ENCODE measurements at places on chromosomes 6 and 20.
A peak's percentile ranks its signal among the peaks of the same experiment; 100 is the strongest.

DNA sequence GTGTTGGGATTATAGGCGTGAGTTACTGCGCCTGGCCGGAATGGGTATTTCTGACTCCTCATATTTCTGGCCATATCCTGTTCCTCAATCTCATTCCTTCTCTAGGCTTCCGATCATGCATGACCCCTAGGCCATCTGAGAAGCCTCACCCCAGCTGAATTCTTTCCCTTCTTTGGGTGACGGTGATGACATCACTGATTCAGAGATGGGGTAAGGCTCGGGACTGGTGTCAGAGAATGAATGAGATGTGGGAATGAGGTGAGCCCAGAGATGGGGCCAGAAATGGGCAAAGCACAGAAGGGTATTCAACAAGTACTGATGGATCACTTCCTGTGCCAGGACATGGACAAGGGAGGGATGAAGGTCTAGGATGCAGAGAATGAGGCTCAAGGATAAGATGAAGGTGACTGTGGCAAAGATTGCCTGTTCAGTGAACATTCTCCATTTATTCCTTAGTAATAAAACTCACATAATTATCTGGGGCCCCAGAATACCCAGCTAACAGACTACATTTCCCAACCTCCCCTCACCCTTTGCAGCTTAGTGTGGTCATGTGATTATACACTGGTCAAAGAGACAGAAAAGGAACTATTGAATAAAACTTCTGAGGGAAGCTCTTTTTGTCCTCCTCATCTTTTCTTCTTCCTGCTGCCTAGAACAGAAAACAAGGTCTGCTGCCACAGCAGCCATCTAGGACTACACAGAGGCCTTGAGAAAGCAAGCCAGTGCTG, 39.6 kb downstream of the KIAA0319 start:
- DNase-seq = no peak

GRCh38 chr6:141677598-141678211, 455.0 kb upstream of the GJE1 start:
- DNase-seq = no peak

DNA sequence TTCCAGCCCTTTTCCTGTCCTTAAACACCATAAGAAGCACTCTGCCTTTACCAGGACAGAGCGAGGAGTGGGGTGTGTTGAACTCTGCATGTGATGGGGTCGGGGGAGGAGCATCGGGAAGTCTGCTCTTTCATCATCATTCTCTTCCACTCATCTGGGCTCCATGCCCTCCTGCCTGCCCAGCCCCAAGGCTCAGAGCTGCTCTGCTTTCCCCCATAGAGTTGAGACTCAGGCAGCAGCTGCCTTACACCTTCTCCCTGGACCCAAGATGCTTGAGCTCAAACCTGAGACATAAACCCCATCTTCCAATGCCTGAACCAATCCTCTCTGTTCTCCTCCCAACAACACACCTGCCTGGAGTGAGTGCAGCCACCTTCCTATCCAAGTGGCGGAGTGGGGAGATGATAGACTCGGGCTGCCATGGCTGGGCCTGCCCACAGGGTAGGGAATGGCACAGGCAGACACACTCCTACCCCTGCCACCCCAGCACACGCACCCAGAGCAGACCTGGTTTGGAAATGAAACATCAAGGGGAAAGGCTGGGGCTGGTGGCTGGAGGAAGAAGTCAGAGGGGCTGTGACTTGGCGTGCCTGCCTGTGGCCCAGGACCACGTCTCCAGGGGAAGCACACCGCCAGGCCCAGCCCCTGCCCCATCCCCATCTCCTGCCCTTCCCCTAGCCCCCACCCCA, 28.4 kb downstream of the TFEB start:
- peak; percentile 93 for DNase-seq

DNA sequence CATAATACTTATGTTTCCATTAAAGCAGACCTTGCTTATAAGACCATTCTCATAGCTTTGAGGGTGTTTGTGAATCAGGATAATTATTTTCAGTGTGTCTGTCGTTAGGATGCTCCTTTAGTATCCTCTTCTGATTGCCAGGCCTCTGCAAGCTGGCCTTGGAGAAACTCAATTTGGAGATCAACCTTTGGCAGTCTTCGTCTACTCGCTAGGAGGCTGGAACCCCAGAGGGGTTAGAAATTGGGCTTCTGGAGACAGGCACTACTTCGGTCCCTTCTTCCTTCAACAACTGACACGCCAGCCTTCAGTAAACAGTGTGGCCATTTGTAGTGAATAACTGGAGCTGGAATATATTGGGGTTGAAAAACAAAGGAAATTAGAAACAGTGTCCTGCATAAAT, 100.8 kb upstream of the CITED2 start:
- DNase-seq = no peak

- no peak for DNase-seq
Observed at GRCh38 chr20:44435630-44436335, 39.9 kb upstream of the TTPAL start.

GRCh38 chr6:153131037-153131981, at the start of gene RGS17:
Gene RGS17 (minus strand): TSS chr6:153131282. CDS start chr6:153044018, 87,264 bp downstream.
- DNase-seq = no peak

DNA sequence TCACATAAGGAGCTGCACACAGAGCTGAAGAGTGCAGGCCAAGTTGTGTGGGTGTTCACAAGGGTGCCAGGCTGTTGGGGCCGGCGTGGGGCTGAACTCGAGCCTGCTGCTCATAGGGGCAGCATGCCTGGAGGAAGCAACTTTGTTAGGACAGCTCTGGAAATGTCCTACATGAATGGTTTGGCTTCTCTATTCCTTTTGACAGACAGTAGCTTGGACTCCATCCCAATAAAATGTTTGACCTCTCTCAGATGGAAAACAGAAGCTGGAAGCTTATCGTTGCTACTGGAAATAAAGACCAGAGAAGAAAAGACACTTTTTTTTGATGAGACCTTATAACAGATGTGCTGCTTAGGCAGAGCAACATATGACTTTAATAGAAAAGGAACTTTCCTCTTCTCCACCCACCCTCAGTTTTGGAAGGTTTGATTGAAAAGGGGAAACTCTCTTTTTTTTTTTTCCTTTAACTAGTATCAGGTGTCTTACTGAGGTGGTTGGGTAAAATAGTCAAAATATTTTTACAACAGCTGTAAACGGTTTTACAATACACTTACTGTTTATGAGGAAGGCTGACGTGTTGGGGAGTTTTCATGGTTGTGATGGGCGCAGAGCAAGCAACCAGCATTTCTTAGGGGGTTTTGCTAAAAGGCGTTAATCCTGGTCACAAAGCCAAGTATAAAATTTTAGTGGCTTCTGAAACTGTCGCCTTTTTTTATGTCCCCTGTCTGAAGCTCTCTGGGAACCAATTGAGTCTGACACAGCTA, 80.7 kb upstream of the EEF1E1 start:
- DNase-seq = no peak

GRCh38 chr20:42018979-42019378, 400.8 kb upstream of the CHD6 start:
- DNase-seq = no peak

DNA sequence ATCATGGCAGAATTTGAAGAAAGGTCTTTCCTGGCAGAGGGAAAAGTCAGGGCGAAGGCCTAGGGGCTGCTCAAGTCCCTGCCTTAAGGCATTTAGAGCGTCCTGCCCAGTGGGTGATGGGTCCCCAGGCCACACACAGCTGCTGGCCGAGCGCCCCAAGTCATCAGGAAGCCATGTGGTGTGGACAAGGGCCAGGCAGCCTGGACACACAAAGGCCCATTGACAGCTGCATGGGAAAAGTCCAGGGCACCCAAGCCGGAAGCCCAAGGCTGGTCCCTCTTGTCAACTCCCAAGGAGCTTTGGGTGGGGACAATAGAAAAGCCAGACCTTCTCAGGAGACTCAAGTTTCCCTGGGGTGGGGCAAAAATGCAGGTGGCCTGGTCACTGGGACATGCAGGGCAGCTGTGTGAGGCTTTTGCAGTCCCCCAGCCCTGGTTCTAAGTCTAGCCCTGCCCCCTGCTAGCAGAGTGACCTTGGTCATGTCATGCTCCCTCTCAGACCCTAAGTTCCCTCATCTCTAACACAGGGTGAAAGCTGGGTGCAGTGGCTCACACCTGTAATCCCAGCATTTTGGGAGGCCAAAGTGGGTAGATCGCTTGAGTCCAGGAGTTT, 44.3 kb upstream of the PTGIS start:
- DNase-seq = no peak

DNA sequence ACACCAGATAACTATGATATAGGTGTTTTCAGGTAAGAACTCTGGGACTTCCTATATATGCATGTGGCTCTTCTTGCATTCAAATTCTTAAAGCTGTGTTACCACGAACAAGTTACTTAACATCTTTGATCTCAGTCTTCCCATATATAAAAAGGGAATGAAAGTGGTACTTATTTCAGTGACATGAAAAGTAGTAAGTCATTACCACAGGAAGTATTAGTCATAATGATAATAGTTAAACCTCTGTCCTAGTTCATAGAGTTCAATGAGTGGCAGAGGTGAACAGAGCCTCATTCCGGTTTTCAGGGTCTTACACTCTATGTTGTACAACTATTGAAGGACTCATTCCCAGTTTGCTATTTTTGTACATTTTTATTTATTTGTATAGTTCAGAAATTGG, 237.0 kb downstream of the NKAIN2 start:
- no peak for DNase-seq

- peak; percentile 72 for DNase-seq
Observed at GRCh38 chr20:25989196-25989595, 292.5 kb upstream of the ZNF337 start.

DNA sequence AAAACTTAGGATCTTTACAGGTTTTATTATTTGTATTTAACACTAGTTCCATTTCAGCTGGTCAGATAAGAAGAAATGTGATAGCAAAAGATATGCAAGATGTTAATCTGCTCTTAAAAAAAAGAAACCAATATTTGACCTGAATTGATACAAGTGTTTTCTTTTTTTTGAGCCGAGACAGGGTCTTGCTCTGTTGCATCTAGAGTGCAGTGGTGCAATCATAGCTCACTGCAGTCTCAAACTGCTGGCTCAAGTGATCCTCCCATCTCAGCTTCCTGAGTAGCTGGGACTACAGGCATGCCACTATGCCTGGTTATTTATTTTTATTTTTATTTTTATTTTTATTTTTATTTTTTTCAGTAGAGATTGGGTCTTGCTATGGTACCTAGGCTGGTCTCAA, 133.0 kb downstream of the GMPR start:
- DNase-seq = no peak

- no peak for DNase-seq
Observed at GRCh38 chr20:33940666-33941065, 53.0 kb upstream of the RALY start.

DNA sequence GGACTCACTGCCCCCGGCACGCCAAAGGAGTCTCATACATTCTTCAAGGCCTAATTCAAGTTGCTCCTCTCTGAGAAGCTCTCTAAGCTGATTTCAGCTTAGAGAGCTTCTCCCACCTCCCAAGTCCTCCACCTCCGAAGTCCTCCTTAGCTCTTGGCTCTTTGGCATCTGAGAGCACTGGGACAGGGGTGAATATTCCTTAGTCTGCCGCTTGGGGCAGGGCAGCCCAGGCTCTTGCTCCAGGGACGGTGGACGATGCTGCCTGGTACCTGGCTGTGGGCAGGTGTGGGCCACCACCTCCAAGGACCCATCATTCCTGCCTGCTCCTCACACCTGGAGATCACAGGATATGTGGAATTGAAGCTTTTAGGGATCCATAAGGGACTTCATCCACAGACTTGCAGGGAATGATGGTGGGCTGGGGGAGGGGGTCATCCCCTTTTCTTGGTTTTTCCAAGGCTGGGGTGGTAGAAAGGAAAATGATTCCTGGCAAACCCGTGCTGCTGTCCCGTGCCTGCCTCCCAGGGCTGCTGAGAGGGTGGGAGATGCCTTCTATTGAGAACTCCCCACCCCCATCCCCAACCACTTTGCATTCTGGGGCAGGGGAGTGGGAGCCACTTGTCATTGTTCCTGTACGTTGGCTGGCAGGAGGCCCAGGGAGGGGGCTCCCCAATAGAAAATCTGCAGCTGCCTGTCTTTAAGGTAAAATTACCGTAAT, 57.4 kb downstream of the ARHGAP40 start:
- DNase-seq = no peak

GRCh38 chr6:37029249-37029971, 24.0 kb downstream of the FGD2 start:
- DNase-seq = no peak

DNA sequence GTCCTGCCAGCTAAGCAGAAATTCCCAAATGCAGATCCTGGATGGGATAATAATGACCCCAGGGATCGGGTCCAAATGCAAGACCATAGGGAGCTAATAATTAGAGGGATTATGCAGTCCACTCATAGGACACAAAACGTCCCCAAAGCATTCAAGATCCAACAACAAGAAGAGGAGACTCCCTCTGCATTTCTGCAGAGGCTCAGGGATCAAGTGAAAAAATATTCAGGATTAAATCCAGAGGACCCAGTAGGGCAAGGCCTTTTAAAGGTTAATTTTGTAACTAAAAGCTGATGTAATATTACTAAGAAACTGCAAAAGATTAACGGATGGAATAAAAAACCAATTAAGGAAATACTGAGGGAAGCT, 22.2 kb downstream of the HLA-A start:
- DNase-seq = no peak

DNA sequence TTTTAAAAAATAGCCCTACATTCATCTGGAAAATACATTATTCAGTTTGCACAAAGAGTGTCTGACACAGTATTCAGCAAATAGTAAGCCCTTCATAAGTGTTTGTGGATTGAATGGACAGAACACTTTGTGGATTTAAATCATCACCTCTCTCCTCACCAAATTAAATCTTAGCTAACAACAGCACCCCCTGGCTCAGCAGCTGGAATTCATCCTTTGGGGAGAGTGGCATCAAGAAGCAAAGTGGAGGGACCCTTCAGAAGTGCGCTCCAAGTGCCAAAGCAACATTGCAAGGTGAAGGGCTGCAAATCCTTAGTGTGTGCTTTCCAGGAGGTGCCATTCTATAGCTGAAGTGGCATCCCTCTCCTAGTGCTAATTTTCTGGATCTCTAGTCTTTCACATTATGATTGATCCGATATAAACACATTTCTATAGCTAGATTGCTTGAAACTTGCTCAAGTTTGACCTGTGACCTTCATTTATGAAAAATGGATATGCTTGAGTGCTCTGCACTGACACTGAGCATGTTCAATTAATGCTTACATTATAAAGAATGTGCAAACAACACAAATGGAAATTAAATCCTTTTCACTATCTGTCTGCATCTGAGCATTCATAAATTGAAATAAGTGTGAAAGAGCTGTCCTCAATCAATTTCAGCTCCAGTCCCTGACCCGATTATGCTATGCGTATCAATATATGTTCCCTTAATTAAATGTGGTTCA, 891.7 kb downstream of the C6orf118 start:
- DNase-seq = no peak

DNA sequence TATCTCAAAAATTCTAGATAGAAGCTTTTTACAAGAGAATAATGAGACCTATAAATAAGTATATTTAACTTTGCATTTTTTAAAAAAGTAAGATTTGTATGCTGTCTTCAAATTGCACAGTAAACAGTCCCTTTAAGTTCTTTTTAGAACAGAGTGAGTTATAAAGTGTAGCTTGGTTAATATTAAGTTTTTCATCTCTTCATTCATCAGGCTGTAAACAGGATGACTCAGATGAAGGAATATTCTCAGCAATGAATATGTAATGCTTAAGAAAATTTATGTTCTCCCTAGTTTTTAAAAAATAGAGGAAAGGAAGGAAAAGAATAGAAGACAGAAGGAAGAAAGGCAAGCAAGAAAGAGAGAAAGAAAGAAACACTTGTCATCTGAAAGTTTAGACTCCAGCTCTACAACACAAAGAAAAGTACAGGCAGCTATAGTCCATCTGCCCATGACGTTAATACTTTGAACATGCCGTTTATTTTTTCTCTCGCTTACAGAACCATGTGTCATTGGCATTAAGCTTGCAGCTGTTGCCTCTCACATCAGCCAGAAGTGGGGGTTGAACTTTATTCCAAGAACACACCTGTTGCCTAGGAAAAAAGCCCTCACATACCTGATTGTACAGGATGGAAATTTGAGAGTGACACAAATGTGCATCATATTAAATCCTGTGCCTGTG, 36.1 kb downstream of the CAP2 start:
- no peak for DNase-seq
